ENCODE measurements at places on chromosomes 5 and 9.

- DNase-seq, result no peak
These were observed 8.8 kb upstream of the DUSP1 start for GRCh38 chr5:172779691-172780341.

GRCh38 chr5:177222269-177222668 is 81.2 kb downstream of the RAB24 start:
- no peak for DNase-seq

- DNase-seq, result no peak
These were observed 40.2 kb downstream of the SUB1 start for GRCh38 chr5:32625547-32625946.

GRCh38 chr5:173753307-173754168 is 134.6 kb upstream of the CPEB4 start:
- DNase-seq, result peak; percentile 48

DNA sequence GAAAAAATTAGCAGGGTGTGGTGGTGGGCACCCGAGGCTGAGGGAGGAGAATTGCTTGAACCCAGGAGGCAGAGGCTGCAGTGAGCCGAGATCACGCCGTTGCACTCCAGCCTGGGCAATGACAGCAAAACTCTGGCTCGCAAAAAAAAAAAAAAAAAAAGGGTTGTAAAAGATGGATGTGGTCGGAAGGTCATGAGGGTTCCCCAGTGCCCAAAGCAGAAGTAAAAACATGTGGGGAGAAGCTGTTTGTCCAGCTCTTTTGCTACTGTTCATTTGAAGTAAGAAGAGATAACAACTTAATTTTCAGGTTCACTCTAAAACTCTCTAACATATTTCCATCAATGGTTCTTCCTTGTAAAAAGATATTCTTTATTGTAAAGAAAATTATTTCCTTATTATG is 57.1 kb upstream of the GOLPH3 start:
- no peak for DNase-seq

DNA sequence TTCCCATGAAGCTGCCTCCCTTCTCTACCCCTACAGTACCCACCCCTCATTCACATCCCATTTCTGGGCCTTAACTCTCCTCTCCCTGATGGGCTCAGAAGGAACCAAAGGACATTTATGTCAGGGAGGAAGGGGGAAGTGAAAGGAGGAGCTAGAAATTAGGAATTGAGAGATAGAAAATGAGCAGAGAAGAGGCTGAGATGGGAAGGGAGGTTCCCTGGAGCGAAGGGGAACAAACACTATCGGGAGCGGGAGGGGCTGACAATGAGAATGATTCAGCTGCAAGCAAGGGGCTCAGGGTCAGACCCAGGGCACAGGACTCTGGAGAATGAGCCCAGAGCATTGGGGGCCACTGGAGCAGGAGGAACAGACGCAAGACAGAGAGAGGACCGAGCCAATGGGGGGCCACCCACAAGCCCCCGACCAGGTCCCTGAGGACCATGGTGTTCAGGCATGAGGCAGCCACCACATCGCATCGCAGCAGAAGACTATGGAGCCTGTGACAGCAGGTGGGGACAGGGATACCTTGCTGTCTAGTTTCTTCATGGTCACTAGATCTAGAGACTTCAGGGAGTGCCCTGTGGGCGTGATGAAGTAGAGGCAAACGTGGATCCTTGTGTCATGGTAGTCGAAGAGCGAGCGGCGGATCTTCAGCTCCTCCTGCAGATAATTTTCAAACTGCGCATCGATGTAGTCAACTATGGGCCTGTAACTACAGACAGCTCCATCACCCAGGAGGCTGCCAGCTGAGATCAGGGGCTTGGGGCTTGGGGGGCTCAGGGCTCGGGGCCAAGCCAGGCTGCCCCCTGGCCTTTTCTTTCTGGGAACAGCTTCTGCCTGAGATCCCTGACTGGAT is 13.6 kb downstream of the SEPTIN8 start:
- no peak for DNase-seq

- no peak for DNase-seq
These were observed 20.8 kb downstream of the NKD2 start for GRCh38 chr5:1029282-1029944.

- no peak for DNase-seq
These were observed 440.4 kb downstream of the DMRT2 start for GRCh38 chr9:1490341-1491232.

DNA sequence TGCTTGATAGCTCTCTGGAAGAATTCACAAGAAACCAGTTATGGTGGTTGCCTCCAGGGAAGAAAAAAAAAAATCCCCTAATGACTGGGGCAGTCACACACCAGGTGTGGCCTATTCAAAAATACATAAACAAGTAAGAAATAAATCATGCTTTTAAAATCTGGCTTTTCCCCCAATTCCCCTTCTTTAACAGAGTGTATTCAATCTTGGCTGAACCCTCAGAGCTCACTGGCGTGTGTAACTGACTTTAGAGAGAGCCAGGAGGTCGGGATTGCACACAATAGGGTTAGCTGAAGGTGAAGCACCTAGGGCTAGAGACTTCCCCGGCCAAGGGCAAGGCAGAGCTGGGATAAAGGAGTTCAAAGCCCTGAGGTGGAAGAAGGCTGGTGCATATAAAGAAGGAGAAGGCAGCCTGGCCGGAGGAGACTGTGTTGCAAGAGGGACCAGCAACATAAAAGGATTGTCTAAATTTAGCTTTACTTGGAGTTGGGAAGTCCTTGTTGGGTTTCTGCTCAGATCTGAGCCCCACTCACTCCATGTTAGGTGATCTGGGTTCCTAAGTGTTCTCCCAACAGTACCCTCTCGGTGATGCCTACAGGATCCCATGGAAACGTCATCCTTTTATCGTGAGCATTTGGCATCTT is 19.7 kb downstream of the FNBP1 start:
- no peak for DNase-seq

GRCh38 chr9:98311541-98311940 is 56.1 kb upstream of the TBC1D2 start:
- no peak for DNase-seq

DNA sequence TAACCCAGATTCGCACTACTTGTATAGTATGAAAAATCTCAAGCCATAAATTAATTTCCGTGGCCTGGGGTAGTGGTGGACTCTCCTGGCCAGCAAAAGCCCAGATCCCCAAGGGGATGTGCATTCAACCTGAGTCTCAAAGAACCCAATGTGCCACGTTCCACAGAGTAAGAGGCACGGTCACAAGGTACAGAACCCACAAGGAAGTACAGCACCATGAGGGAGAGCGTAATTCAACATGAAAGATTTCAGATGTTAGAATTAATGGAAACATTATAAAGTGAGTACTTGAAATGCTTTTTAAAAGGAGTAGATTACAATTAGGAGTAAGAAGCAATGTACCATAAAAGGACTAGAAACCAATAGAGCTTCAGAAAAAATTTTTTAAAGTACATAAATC is 23.4 kb downstream of the SRD5A1 start:
- DNase-seq, result no peak

DNA sequence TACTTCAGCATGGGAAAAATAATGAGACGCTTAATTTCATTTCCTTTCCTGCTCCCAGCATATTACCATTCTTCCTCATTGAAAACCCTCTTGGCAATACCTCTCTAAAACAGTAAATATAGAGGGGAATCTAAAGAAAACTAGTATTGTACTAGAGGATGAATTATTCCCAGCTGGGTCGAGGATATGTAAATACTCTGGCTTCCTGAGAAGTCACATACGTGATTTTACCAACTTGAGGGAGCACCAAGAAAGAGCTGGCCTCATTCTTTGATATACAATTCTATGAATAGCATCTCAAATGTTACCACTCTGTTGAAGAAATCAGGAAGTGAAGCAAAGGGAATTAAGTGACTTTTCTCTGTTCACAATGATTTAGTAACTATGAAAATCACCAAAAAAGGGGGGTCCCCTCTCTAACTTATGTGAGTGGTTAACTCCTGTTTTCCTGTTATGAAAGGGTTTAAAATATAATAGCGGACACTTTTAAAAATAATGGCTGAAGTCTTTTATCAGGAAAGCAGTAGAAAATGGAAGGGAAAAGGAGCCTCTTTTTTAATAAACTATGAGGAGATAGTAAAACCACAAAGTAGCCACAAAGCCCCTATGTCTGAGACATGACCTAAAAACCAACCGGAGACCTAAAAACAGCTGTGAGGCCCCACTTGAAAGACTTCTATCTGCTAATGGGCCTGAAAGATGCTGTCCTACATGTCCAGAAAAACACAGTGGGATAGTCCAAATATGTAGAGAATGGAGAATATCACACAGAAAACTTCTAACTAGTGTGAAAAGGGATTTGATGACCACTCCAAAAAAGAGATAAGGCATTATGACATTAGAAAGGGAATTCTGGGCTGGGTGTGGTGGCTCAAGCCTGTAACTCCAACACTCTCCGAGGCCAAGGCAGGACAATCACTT is 42.6 kb downstream of the LPAR1 start:
- no peak for DNase-seq

DNA sequence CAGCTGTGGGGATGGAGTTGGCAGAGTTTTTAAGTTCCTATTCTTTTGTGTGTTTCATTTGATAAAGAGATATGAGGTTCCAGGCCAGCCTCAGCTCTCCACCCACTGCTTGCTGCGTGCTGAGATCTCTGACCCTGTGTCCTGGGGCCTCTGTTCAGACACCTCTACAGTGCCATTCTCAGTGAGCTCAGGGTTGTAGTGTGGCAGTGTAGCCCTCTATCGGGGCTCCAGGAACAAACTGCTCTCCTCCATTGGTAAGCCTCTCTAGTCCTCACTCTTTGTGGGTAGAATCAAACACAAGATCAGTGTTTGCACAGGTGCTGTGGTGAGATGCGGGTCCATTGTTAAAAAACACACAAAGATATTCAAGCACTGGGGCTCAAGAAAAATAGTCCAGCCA is 386.6 kb upstream of the RPS23 start:
- no peak for DNase-seq

GRCh38 chr5:148751025-148751424 is 75.4 kb upstream of the ADRB2 start:
- no peak for DNase-seq

DNA sequence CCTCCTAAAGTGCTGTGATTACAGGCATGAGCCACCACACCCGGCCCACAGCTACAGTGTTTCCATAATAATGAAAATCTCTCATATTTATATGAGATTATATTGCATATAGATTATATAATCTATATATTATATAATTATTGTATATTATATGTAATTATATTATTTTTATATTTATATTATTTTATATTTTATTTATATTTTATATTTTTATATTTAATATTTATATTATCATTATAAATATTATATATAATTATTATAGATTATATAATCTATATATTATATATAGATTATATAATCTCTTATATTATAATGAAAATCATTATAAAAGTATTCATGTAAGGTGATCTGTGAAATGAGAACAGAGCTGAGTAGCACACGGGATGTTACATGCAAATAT is 11.5 kb downstream of the ANKRD18B start:
- DNase-seq, result no peak

GRCh38 chr9:94821098-94821887 is 94.8 kb downstream of the AOPEP start:
- DNase-seq, result no peak

GRCh38 chr9:133275105-133276000 is at the start of gene ABO:
ABO (minus strand) TSS chr9:133275201.
- no peak for DNase-seq

DNA sequence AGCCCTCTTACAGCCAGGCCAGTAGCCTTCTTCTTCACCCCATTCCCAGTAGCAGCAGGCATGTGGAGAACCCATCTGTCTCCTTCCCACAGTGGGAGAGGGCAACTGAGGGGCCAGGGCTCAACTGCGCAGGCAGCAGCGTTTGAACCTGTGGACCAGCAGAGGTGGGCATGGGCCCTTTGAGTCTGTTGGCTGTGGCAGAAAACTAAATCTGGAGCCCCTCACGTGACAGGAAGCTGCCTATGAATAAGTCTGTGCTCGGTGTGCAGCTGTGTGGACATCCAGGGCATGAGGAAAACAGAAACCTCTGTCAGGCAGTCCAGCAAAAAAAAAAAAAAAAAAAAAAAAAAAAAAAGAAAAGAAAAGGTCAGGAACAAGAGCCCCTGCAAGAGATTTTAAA is 189.2 kb upstream of the NR3C1 start:
- DNase-seq, result no peak

GRCh38 chr5:141439411-141440141 is 9.3 kb downstream of the PCDHGA12 start:
- no peak for DNase-seq

GRCh38 chr5:35894131-35894530 is 37.4 kb downstream of the IL7R start:
- no peak for DNase-seq

GRCh38 chr5:181281984-181282316 is 21.0 kb upstream of the TRIM52 start:
- no peak for DNase-seq

DNA sequence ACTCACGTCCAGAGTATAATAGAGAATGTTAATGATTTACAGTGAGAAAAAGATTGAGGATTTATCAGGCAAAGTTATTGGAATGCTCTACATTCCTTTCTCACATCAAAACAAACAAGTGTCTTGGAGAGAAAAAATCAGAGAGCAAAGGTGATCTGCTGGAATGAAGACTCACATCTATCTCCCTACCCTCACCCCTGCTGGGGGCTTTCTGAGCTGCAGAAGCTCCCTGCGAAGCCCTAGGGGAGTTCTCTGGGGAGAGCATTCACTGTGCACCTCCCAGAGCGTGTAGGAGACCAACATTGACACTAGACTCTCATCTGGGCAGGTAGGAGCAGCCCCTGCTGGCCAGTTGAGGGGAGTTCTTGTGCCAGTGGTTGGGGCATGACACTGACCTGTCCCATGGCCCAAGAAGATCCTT is 76.6 kb upstream of the ADAMTS16 start:
- no peak for DNase-seq

DNA sequence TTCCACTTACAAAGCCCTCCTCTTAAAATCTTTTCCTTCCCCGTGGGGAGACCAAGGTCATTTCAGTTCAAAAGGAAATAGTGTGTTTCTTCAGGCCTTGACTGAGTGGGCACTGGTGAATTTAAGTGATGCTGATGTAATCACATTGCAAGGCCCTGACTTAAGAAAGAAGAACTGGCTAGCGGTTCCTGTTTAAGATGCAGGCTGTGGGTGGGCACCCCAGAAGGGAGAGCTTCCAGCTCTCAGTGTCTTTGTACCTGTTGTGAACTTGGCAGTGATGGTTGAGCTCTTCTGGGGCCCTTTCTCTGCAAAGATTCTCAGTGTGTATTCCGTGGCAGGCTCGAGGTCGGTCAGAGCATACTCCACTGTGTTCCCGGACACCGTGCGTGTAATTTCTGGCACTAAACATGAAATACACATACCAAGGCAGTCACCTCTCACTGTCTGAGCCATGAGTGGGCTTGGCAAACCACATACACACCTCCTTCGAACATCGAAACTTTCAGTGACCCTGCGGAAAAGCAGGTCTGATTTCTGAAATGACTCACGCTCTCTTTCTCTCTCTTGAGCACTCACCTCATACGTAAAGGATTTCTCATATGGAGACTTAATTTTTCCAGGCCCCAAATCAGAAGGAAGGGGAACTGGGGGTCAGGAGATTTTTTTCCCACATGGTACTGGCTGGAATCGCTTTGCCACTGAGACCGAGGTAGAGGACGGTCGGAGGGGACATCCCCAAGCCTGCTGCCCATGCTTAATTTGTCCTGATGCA is 81.9 kb downstream of the TNC start:
- DNase-seq, result peak; percentile 47

DNA sequence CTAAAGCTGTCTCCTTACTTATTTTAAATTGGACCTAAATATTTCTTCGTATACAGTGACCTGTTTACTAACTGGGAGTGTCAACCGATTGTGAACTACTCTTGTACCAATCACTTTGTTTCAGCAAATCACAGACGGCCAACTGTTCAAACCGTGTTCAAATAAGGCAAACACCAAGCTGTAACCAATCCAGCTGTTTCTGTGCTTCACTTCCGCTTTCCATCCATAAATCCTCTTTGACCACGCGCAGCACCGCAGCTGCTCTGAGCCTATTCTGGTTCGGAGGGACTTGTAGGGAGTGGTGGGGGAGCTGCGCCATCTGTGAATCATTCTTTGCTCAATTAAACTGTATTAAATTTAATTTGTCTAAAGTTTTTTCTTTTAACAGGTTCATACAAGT is 4.8 kb upstream of the FAM240B start:
- DNase-seq, result no peak

All from AG04450 (cell line).